ENCODE measurements at places on chromosomes 16 and 17.

DNA sequence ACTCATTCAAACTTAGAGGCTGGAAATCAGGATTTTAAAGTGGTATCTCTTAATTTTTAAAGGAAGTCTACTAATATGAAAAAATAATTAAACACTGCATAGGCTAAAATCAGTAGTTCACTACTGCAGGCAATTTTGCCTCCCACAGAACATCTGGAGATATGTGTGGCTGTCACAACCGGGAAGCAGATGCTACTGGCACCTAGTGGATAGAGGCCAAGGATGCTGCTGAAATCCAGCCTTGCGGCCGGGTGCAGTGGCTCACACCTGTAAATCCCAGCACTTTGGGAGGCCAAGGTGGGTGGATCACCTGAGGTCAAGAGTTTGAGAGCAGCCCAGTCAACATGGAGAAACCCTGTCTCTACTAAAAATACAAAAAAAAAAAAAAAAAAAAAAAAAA, 473.9 kb downstream of the XYLT1 start:
- no peak for DNase-seq

- no peak for DNase-seq
Observed at GRCh38 chr17:61476476-61477203, 24.4 kb downstream of the TBX4 start.

- no peak for DNase-seq
Observed at GRCh38 chr17:27553019-27553511, 77.9 kb upstream of the LGALS9 start.

GRCh38 chr16:66614161-66614802, 9.8 kb downstream of the CMTM3 start:
- DNase-seq = no peak

- DNase-seq = no peak
Observed at GRCh38 chr17:59347975-59348391, 16.5 kb downstream of the YPEL2 start.

- peak; percentile 89 for DNase-seq
Observed at GRCh38 chr16:72997141-72997542, 50.8 kb downstream of the ZFHX3 start.

- DNase-seq = no peak
Observed at GRCh38 chr17:46995841-46996571, 17.0 kb upstream of the RPRML start.

DNA sequence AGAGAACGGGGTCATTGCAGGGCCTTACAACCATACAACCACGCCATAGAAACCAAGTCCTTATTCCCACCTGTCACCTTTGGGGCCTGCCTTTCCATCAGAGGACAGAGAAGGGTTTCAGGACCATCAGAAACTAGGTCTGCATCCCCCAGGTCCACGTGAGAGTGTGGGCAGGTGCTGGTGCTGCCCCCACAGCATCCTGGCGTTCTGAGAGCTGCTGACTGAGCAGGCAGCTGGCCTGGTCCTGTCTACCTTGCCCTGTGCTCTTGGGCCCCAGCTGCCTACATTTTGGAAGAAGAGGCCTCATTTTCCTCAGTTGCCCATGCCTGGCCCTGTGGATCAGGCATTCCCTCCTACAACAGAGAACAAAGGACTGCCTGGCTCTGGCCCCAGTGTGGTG, 21.6 kb downstream of the ZNF276 start:
- DNase-seq = no peak

DNA sequence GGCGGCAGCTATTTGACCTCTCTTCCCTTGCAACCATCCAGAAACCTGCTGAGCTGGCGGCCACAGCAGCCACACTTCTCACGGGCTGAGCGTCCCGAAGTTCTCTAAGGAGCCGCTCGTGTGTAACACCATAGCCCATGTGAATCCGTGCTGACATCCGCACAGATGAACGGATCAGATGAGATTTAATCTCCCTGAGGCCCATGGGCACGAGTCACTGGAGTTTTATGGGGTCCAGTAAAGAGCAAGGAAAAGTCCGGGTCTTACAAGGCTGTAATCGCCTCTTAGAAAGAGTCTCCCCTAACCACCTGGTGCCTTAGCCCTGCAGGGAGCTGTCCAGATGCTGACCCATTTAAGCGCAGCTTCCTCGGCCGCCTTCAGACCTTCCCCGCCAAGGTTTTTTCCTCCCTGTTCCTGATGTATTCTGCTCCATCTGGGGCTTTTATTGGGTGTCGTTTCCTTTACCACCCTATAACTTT, 5.5 kb upstream of the CACNG5 start:
- peak; percentile 82 for DNase-seq

DNA sequence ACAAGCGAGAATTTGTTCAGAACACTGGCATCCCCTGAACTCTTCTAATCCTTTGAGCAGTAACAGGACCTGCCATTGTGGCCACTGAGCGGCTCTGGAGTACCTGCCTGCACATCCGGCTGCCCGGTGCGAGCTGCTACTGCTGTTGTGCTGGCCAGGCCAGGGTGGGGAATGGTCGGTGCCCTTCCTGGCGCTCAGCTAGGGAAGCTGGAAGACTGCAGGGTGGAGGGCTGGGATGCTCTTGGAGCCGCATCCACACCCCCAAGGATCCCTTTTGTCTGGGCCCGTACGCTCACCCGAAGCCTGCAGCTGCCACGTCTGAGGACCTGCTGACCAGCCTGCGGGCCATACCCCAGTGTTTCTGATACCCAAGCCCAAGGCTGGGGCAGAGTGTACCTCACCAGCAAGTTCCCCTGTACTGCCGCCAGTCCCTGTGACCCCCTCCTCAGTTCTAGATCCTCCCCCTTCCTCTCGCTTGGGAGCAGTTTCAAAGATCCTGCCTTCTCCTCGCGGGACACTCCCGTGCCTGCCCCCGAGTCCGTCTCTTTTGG, 49.7 kb downstream of the PGS1 start:
- no peak for DNase-seq

DNA sequence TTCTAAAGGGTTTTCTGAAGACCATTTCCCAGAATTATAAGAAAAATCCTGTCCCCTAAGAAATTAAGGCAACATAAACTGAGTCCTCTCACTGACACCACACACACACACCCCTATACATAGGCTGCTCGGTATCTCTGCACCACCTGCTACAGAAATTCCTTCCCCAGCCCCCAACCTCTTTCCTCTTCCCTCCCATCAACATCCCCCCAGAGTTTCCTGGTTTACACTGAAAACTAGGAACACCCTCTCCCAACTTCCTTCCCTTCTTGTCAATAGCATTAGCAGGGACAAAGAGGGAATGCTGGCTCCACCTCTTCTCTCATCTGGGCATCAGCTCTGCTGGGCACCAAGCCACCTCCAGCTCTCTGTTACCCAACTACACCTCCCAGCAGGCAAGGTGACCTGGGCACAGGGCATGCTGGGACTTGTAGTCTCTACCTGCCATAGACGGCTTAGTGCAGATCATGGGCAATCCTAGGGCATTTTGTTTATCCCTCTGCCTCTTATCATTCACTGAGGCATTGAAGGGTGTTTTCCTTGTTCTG, 15.7 kb downstream of the CAVIN1 start:
- peak; percentile 74 for DNase-seq

- no peak for DNase-seq
Observed at GRCh38 chr17:2061441-2061958, 6.6 kb downstream of the HIC1 start.

GRCh38 chr16:19497176-19497575, 24.7 kb downstream of the GDE1 start:
- no peak for DNase-seq
